Transverse colon (tissue), 4 donors: ENCODE measurements at places on chromosomes 11 and 22. TPM values are rescaled to one million over a fixed set of nuclear protein-coding genes. Genes with fewer than 3 reads are reported as not detected.
A peak's percentile ranks its signal among the peaks of the same experiment; 100 is the strongest.

Gene GGTLC3
- not detected for total RNA-seq

Gene SCO2
- 63.6 TPM for total RNA-seq

Gene CABP4
- total RNA-seq = 2.2 TPM

Gene SLC16A8
- total RNA-seq = not detected

Gene SCN3B
- total RNA-seq = 0.37 TPM

Gene SAA1
- 38.9 TPM for total RNA-seq

Gene OR2D2
- not detected for total RNA-seq

Gene EIF3F
- 196 TPM for total RNA-seq

Gene TRIM77
- not detected for total RNA-seq

DNA sequence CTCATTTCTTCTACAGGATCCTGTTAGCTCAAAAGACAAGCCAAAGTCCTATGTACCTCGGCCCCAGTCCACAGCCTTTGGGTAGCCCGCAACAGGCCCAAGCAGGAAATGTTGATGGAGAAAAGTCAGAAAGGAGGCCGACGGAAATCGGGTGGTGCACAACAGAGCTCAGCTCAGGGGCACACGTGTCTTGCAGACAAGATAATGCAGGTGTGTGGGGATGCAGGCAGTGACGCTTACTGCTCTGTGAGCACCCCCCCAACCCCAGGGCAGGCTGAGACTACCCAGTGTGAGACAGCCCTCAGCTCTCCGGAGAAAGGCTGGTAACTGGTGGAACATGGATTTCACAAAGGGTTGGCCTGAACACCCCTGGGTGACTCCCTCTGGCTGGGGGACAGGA, 4.3 kb upstream of the PDE2A start:
- peaks cover 71% of the 10 kb centered on the region for H3K27me3 ChIP-seq
- H3K4me1 ChIP-seq = no peaks in the 10 kb centered on the region
- no peak overlapping the region for H3K27ac ChIP-seq
- no peak for DNase-seq
- H3K36me3 ChIP-seq = no peaks in the 10 kb centered on the region

GRCh38 chr22:46996595-46997310, 234.3 kb downstream of the TBC1D22A start:
- no peak overlapping the region for H3K4me3 ChIP-seq
- H3K27ac ChIP-seq = no peak overlapping the region
- DNase-seq = no peak
- H3K27me3 ChIP-seq = no peaks in the 10 kb centered on the region

GRCh38 chr11:78829146-78829545, 254.5 kb upstream of the NARS2 start:
- DNase-seq = no peak
- H3K27me3 ChIP-seq = no peaks in the 10 kb centered on the region
- no peaks in the 10 kb centered on the region for H3K4me1 ChIP-seq
- no peak overlapping the region for H3K27ac ChIP-seq
- no peaks in the 10 kb centered on the region for H3K36me3 ChIP-seq
- no peak overlapping the region for H3K4me3 ChIP-seq

DNA sequence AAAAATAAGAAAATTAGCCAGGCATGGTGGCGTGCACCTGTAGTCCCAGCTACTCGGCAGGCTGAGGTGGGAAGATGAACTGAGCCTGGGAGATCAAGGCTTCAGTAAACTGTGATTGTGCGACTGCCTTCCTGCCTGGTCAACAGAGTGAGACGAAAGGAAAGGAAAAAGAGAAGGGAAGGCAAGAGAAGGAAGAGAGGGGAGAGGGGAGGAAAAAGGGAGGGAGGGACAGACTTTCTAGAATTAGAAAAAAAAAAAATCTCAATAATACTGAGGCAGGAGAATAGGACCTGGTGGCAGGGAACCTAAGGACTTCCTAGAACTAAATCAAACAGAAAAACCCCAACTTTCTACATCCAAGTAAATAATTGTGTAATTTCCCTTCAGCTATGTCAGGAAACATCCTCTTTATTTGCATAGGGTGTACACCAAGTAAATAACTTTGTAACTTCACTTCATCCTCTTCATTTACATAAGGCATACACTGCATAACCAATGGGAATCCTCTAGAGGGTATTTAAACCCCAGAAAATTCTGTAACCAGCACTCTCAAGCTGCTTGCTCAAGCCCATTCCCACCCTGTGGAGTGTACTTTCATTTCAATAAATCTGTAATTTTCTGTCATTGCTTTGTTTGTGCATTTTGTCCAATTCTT, 8.7 kb downstream of the SBF2 start:
- peaks cover 33% of the 10 kb centered on the region for H3K4me1 ChIP-seq
- no peak overlapping the region for H3K4me3 ChIP-seq
- H3K27ac ChIP-seq = no peak overlapping the region

DNA sequence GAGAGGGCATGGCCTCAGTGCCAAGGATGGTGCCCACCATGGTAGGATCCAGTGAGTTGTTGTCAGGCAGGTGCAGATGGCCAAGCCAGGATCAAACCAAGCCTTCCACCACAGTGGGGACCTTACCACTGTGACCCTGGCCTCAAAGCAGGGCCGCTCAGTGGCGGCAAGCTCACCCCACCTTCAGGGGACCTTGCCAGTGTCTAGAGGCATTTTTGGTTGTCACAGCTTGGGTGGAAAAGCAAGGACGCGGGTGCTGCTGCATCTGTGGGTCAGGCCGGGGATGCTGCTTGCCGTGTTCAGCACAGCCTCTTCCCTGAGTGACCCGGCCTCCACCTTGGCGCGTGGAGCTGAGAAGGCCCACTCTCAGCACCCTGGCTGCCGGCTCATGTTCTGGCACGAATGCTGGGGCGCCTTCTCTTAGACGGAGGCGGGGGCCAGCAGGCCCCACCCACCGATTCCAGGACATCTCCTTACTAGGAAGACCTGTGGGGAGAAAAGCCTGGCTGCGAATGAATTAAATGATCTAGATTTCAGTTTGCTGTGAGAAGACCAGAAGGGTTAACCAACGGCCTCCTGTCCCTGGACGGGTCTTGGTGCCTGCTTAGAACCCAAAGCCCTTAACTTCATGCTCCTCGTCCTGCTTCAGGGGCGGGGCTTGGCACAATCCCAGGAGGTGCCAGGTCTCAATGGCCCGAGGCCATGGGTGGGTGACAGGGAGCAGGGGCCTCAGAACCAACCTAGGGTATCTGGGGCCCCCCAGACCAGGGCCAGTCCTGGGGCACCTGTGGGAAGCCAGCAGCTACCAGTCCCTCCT, 18.9 kb downstream of the TRMU start:
- H3K27me3 ChIP-seq = no peaks in the 10 kb centered on the region
- no peak overlapping the region for H3K4me3 ChIP-seq
- DNase-seq = peak; percentile 6
- H3K4me1 ChIP-seq = no peaks in the 10 kb centered on the region

DNA sequence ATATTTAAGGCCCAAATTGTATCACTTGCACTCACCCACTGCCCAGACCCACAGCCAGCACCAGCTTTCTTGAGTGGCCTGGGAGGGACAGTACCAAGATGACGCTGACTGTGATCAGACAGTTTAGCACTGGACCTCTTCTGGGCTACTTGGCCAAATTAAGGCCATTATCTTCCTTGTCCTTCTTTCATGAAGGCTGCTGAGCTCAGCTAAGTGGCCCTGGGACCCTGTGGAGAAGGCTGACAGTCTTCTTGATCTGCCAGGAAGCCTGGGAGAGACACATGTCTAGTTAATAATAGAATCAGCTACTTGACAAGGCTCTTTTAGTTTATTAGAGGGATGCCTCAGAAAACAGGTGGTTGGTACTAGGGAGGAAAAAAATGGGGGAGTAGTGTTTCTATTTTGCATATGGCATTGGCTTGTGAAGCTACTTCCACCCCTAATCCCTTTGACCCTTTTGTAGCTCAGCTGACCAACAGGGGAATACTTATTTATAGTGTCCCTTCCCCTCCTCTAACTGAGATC, 127.9 kb upstream of the NTM start:
- H3K36me3 ChIP-seq = no peaks in the 10 kb centered on the region
- no peak overlapping the region for H3K4me3 ChIP-seq
- no peak for DNase-seq

DNA sequence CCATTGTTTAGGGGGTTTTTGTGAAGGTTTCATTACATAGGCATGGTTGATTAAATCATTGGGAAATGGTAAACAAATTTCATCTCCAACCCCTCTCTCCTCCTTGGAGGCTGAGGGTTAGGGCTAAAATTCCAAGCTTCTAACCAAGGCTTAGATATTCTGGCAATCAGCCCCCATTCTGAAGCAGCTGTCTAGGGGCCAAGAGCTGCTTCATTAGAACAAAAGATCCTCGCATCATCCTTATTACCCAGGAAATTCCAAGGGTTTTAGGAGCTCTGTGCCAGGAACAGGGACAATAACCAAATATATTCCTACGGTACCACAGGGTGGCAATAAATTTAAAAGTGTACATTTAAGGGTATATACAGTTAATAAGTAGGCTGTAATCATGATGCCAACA, 22.5 kb upstream of the EED start:
- no peak overlapping the region for H3K4me3 ChIP-seq
- H3K27me3 ChIP-seq = no peaks in the 10 kb centered on the region

GRCh38 chr11:59810189-59810910, at the start of gene MRPL16:
MRPL16 (minus strand) TSS chr11:59810778; CDS start chr11:59810658, 120 bp downstream.
- H3K27ac ChIP-seq = peak within 1 kb of the TSS; percentile 93
- H3K4me3 ChIP-seq = peak within 1 kb of the TSS; percentile 91
- DNase-seq = peak; percentile 94
- peaks cover 11% of the 10 kb centered on the region for H3K4me1 ChIP-seq
- H3K36me3 ChIP-seq = peaks cover 12% of the 10 kb centered on the region

GRCh38 chr11:16086229-16086819, 270.0 kb downstream of the SOX6 start:
- H3K27ac ChIP-seq = no peak overlapping the region
- H3K36me3 ChIP-seq = no peaks in the 10 kb centered on the region
- peaks cover 9% of the 10 kb centered on the region for H3K4me1 ChIP-seq
- DNase-seq = no peak
- H3K27me3 ChIP-seq = no peaks in the 10 kb centered on the region

DNA sequence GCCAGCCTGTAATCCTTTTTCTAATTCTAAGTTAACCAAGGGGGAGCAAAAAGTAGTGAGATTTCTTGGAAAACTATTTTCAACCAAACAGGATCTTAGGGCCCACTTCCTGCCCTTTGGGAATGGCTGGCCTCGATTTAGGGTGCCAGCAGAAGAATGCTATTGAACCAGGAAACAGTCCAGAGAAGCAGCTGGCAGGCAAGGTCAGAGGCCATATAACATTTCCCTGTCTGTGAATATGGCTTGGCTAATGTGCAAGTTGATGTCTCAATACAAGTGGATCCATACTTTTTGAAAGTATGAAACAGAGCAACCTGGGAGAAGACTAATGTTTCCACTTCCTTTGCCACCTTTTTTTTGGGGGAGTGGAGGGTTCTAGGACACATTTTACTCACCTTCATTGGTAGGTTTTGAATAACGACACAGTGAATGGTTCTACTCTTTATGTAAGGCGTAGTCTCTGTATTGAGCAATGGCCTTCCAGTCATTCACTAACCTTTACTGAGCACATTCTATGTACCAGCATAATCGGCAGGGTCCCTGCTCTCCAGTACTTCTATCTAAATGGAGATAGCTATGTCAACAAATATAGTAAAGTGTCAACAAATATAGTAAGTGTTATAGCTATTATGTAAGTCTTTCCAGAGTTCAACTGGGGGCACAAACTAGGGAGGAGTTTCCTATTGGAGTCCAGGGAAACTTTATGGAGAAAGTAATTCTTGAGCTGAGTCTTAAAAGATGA, 34.2 kb upstream of the RRM1 start:
- no peaks in the 10 kb centered on the region for H3K36me3 ChIP-seq
- peak; percentile 33 for DNase-seq
- peaks cover 37% of the 10 kb centered on the region for H3K4me1 ChIP-seq
- H3K27me3 ChIP-seq = no peaks in the 10 kb centered on the region

DNA sequence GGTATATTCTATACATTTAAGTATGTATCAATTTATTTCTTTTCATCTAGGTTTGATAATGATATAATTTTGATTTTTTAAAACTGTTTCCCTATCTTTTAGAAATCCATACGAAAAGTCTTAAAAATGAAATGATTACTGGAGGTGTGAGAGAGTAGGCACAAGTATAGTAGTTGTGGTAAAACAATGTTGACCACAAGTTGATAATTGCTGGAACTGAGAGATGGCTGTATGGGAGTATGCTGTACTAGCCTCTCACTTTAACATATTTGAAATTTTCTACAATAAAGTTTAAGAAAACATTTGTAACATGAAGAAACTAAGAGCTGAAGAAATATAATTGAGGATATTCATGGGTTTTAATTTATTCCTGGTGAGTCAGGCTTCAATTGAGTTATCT, 30.0 kb downstream of the FSHB start:
- no peaks in the 10 kb centered on the region for H3K4me1 ChIP-seq
- no peak for DNase-seq
- H3K36me3 ChIP-seq = no peaks in the 10 kb centered on the region

- no peak overlapping the region for H3K4me3 ChIP-seq
- H3K36me3 ChIP-seq = no peaks in the 10 kb centered on the region
- H3K27me3 ChIP-seq = no peaks in the 10 kb centered on the region
- H3K27ac ChIP-seq = no peak overlapping the region
- no peaks in the 10 kb centered on the region for H3K4me1 ChIP-seq
- DNase-seq = no peak
These were observed 164.5 kb downstream of the LUZP2 start for GRCh38 chr11:24661331-24661730.
